Esophagus squamous epithelium (tissue), 5 donors: ENCODE measurements at places on chromosomes 2 and 18.

- no peaks in the 10 kb centered on the region for H3K36me3 ChIP-seq
- H3K4me3 ChIP-seq, result no peak overlapping the region
- H3K27ac ChIP-seq, result no peak overlapping the region
- H3K4me1 ChIP-seq, result no peaks in the 10 kb centered on the region
- H3K27me3 ChIP-seq, result no peaks in the 10 kb centered on the region
Measured at GRCh38 chr2:41709702-41710599, 337.9 kb upstream of the PKDCC start.

DNA sequence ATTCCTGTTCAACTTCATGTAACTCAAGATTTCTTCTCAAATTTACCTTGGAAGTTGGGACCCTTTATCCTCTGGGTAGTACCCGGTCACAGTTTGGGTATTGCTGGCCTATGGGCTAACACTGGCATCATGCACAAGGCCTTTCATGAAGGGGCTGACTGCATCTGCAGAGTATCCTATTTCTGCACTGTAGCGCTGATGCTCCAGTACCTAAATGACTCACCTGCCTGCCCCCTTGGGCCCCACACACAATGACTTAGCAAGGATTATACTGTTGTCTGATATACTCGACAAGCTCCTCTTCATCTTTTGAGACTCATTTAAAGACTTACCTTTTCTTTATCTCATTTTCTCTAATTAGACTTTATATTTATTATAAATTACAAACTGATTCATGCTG is 39.9 kb downstream of the DNAH6 start:
- no peak for DNase-seq
- no peaks in the 10 kb centered on the region for H3K36me3 ChIP-seq
- H3K4me1 ChIP-seq, result no peaks in the 10 kb centered on the region
- no peaks in the 10 kb centered on the region for H3K27me3 ChIP-seq

DNA sequence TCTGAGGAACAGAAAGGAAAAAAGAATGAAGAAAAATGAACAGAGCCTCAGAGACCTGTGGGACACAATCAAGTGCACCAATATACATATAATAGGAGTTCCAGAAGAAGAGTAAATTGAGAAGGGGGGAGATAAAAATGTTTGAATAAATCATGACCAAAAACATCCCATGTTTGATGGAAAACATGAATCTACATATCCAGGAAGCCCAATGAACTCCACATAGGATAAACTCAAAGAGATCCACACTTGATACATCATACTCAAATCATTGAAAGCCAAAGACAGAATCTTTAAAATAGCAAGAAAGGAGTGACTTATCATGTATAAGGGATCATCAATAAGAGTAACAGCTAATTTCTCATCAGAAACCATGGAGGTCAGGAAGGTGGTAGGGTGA is 80.0 kb downstream of the COA5 start:
- H3K4me3 ChIP-seq, result no peak overlapping the region
- H3K27me3 ChIP-seq, result no peaks in the 10 kb centered on the region
- H3K36me3 ChIP-seq, result no peaks in the 10 kb centered on the region
- H3K4me1 ChIP-seq, result no peaks in the 10 kb centered on the region
- no peak for DNase-seq

GRCh38 chr2:212730994-212731393 is 192.4 kb upstream of the ERBB4 start:
- no peaks in the 10 kb centered on the region for H3K36me3 ChIP-seq
- H3K4me1 ChIP-seq, result no peaks in the 10 kb centered on the region
- no peak for DNase-seq
- H3K27me3 ChIP-seq, result no peaks in the 10 kb centered on the region
- H3K27ac ChIP-seq, result no peak overlapping the region

- no peak for DNase-seq
- no peak overlapping the region for H3K4me3 ChIP-seq
- H3K27ac ChIP-seq, result no peak overlapping the region
- peaks cover 58% of the 10 kb centered on the region for H3K4me1 ChIP-seq
- no peaks in the 10 kb centered on the region for H3K36me3 ChIP-seq
Measured at GRCh38 chr2:46874236-46874929, 41.2 kb downstream of the MCFD2 start.

DNA sequence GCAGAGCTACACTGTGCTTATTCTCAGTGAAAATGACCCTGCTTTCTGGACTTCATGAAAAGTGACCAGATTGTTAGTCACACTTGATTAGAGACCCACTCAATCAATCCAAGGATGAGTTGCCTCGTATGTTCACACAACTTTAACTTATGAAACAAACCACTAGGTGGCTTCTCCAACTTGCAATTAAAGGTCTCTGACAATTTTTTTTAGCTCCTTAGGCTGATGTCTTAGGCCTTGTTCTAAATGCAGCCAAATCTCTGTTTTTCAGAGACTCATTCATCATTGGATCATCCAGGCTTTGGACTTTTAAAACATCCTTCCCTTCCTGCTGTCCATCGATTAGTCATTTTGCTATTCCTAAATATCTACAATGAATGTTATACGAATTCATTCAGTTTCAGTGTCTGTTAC is 63.4 kb downstream of the MREG start:
- DNase-seq, result no peak
- H3K4me1 ChIP-seq, result no peaks in the 10 kb centered on the region
- H3K4me3 ChIP-seq, result no peak overlapping the region
- no peaks in the 10 kb centered on the region for H3K36me3 ChIP-seq

DNA sequence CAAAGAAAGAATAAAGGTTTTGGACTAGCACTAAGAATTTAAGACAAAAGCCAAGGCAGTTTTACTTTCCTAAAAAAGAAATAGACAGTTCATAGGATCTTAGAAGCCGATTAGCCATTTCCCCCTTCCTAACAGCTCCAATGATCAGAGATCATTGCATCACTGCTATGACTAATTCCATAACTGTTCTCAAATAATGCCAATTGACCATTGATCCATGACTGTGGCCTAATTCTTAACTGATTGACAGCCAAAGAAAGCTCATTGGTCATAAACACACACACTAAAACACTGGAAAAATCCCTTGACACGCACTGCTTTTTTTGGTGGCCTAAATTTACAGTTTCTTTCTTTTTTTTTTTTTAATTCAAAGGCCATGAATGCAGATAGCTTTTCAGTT is 345.0 kb upstream of the ACVR2A start:
- DNase-seq, result no peak
- no peaks in the 10 kb centered on the region for H3K27me3 ChIP-seq
- no peaks in the 10 kb centered on the region for H3K36me3 ChIP-seq
- H3K4me3 ChIP-seq, result no peak overlapping the region

GRCh38 chr2:83386549-83386948 is 1072.5 kb downstream of the SUCLG1 start:
- no peaks in the 10 kb centered on the region for H3K27me3 ChIP-seq
- no peak overlapping the region for H3K27ac ChIP-seq
- no peak overlapping the region for H3K4me3 ChIP-seq
- H3K36me3 ChIP-seq, result no peaks in the 10 kb centered on the region
- no peak for DNase-seq
- H3K4me1 ChIP-seq, result no peaks in the 10 kb centered on the region
